ENCODE measurements at places on chromosomes 4 and X. TPM values are rescaled to one million over a fixed set of nuclear protein-coding genes. Genes with fewer than 3 reads are reported as not detected.

DNA sequence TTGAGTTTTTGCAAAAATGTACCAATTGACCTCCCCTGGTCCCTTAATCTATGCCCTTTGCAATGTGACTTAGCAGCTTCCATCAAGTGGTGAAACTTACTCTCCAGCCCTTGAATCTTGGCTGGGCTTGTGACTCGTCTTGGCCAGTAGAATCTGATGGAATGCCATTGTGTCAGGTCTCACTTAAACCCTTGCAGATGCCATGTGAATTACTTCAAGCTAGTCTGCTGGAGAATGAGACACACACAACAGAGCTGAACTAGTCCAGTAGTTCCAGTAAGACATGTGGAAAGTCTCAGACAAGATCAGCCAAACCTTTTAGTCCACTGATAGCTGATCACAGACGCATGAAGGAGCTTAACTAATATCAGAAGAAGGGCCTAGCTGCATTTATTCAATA is 567.8 kb upstream of the CPEB2 start:
- H3K36me3 ChIP-seq, result no peaks in the 10 kb centered on the region
- DNase-seq, result no peak
- no peak overlapping the region for H3K27ac ChIP-seq
- H3K4me1 ChIP-seq, result no peaks in the 10 kb centered on the region
- H3K27me3 ChIP-seq, result 0 out of 2 replicates have a peak, but pooled peaks cover 5% of the 10 kb centered on the region
- no peak overlapping the region for H3K4me3 ChIP-seq

GRCh38 chr4:5561286-5561685 is 147.1 kb downstream of the EVC2 start:
- no peak overlapping the region for H3K4me3 ChIP-seq
- DNase-seq, result no peak
- no peak overlapping the region for H3K27ac ChIP-seq

DNA sequence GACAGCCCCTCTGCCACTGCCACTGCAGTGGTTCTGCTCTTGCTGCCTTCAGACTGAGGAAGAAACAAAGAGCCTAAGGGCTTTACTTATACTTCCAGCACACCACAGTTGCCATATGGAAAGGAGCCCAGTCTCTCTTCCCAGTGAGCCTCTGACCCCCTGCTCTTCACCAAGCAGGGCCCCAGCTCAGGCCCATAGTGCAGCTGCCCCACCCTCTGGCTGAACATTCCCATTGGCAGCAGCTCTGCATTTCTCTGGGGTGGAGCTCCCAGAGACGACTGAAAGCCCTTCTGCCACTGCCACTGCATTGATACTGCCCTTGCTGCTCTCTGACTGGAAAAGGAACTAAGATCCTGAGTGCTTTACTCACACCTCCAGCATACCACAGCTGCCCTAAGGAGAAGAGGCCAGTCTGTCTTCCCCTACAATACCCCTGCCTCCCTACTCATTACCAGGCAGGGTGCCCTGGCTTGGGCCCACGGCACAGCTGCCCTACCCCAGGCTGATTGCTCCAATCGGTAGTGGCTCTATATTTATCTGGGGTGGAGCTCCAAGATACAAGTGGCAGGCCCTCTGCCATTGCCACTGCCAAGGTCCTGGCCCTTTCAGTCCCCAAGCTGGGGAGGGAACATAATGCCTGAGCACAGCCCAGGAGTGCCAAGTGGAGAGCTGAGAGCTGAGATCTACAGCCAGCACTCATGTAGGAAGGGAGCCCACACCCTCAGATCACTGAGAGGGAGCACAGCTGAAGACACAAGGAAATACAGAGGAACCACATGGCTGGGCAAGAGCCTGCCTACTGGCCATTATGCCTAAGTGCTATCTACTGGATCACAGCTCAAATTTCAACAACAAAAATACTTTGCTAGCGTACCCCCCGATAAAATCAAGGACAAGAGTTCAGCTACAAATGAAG is 36.0 kb downstream of the AWAT2 start:
- no peak for DNase-seq
- H3K36me3 ChIP-seq, result no peaks in the 10 kb centered on the region
- no peaks in the 10 kb centered on the region for H3K27me3 ChIP-seq
- H3K27ac ChIP-seq, result no peak overlapping the region
- H3K4me1 ChIP-seq, result no peaks in the 10 kb centered on the region
- H3K4me3 ChIP-seq, result no peak overlapping the region

- no peak overlapping the region for H3K27ac ChIP-seq
- no peaks in the 10 kb centered on the region for H3K4me1 ChIP-seq
- H3K4me3 ChIP-seq, result no peak overlapping the region
- no peak for DNase-seq
- H3K27me3 ChIP-seq, result no peaks in the 10 kb centered on the region
- no peaks in the 10 kb centered on the region for H3K36me3 ChIP-seq
Measured at GRCh38 chrX:112087545-112087944, 5.0 kb upstream of the TRPC5 start.

Gene KLHL4
- total RNA-seq, result 0.11 TPM

Gene MAGEA11
- not detected for total RNA-seq

Gene HSD17B13
- not detected for total RNA-seq

All from GM23248 (cell line).